ENCODE measurements at places on chromosomes 4 and X.

DNA sequence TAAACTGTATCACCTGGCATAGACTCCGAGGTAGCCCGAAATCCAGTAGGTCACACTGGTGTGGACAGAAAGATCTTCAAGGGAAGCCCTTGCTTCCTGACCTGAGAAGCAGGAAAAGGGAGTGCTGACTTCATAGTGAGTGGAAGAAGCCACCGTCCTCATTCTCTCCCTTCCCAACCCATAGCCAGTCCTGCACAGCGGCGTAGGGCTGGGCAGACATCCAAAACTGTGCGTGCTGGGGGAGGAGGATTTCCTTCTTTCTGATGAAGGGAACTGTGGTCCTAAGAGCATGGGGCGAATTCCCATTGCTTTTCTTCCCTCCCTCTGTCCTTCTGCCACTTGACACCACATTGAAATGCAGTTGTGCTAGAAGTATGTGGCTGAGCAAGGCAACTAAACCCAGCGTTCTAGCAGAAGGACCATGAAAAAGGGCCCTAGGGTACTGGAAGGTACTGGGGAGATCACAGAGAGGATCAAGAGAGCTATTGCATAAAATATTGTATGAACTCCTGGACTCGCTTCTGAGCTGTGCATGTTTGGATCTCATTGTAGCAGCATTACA is 66.9 kb downstream of the STOX2 start:
- no peak for DNase-seq

GRCh38 chr4:64715741-64716140 is 306.5 kb upstream of the TECRL start:
- no peak for DNase-seq

- DNase-seq: no peak
Observed at GRCh38 chr4:17630228-17630627, 15.8 kb downstream of the MED28 start.

- no peak for DNase-seq
Observed at GRCh38 chr4:150248181-150248580, 169.9 kb downstream of the DCLK2 start.

GRCh38 chrX:97159916-97160800 is 276.4 kb downstream of the RPA4 start:
- no peak for DNase-seq

DNA sequence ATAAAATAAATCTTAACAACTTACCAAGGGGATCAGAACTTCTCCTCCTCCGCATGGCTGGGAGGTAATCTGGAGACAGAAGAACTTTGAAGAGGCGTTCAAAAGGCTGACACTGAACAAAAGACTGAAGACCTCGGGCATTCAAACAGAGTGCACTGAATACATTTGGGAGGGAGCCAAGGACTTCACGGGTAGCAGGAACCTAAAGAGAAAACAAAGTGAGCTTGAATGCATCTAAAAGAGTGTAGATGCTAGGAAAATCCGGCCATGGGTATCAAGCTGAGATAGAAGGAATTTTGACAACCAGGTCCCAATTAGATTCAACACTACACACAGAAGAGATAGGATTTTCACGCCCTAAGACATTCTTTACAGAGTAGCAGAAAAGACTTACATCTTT is 69.6 kb downstream of the HUWE1 start:
- no peak for DNase-seq

- no peak for DNase-seq
Observed at GRCh38 chr4:181138116-181138515, 1105.1 kb upstream of the TENM3 start.

DNA sequence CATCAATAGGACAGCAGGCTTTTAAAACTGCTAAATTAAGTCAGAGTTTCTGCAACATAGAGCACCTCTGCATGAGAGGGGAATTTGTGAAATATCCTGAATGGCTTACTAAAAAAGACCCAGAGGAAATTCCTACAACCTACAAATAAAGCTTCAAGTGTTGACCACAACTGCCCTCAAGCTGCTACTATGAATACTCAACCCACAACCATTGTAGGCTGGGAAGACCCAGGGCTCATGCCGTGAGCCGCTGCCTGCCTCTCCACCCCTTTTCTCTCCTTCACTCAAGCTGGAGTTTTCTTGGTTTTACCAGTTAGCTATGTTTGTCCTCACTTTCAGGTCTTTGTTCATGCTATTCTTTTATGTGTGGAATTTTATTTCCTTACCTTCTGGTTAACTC is 151.6 kb downstream of the EMCN start:
- DNase-seq: no peak

GRCh38 chr4:59200992-59201391 is 1999.1 kb upstream of the ADGRL3 start:
- no peak for DNase-seq
